ENCODE measurements at places on chromosomes 6 and 20.

GRCh38 chr6:143060806-143061596 is at the start of gene AIG1:
Gene AIG1, plus strand, starts transcription at chr6:143060889. Its CDS starts 37 bp downstream, at chr6:143060926.
- peak; percentile 53 for DNase-seq

DNA sequence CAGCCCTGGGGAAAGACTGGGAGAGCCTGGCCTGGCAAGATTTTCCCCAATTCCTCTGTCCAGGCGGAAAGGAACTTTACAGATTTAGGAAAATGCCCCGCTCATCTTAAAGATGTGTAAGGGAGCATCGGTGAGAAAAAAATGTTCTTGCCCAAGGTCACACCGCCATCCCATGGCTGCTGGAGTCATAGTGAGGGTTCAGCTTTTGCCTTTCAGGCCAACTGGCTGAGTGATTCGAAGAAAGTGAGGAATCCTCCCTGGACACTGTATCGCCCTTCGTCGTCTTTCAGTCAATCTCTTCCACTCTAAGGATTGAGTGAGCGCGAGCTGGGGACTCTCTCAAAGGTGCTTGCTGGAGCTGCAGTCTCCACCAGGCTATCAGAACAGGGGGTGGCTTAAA is 1.4 kb downstream of the WFDC2 start:
- DNase-seq = no peak

DNA sequence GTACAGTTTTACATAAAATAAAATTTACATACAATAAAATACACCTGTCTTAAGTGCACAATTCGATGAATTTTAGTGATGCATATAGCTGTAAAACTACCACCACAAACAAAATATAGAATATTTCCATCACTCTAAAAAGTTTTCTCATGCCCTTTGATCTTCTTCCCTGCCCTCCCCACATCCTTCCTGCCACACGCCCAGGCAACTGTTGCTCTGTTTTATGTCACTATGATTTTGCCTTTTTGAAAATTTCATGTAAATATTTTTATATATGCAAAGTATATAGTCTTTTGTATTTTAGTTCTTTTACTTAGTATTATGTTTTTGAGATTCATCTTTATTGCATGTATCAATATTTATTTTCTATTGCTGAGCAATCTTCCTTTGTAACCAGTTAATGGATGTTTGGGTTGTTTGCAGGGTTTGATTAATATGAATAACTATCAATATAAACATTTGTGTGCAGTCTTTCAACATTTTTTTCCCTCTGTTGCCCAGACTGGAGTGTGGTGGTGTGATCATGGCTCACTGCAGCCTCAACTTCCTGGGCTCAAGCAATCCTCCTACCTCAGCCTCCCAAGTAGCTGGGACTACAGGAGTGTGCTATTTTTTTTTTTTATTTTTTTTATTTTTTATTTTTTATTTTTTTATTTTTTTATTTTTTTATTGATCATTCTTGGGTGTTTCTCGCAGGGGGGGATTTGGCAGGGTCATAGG is 23.8 kb upstream of the SAMHD1 start:
- DNase-seq = peak; percentile 83

GRCh38 chr6:167968091-167968490 is 29.4 kb upstream of the KIF25 start:
- DNase-seq = no peak

GRCh38 chr6:35719830-35720733 is 16.8 kb upstream of the ARMC12 start:
- DNase-seq = no peak

GRCh38 chr6:25606151-25606550 is 45.9 kb upstream of the SCGN start:
- DNase-seq = no peak

- DNase-seq = no peak
Measured at GRCh38 chr6:34305982-34306708, 57.3 kb upstream of the SMIM29 start.

All from CD4-positive, alpha-beta T cell treated with Interleukin-2 at 100 ng/mL for 4 hours (primary cell).